Mammary microvascular endothelial cell (primary cell): ENCODE measurements at places on chromosomes 4 and X. TPM values are rescaled to one million over a fixed set of nuclear protein-coding genes. Genes with fewer than 3 reads are reported as not detected.

NPNT gene
- total RNA-seq, result 0.59 and 0.67 TPM in 2 replicates

KIT gene
- 0.25 and 2.3 TPM in 2 replicates for total RNA-seq

BST1 gene
- 58.4 and 61.7 TPM in 2 replicates for total RNA-seq

TTC29 gene
- total RNA-seq, result 0.07 TPM in 1 of 2 replicates, not detected in the other

ADH1A gene
- total RNA-seq, result not detected in 2 replicates
